AG10803 (cell line): ENCODE measurements at places on chromosomes 6 and 20.

DNA sequence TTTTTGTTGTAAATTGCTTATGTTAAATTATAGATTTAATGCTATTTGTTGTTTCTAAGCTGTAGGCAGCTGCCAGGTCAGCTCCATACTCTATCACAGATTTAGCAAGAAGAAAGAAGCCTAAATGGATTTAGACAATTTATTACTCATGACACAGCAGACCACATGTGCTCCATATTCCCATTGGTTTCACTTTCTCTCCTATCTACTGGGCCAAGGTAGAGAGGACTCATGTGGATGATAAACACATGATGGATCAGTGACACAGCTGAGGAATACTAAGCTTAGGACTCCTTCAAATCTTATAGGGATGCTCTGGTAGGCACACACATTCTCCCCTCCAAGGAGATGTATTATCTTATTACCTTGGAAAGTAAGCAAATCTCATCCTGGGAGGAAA is 553.0 kb upstream of the ADGRB3 start:
- DNase-seq: no peak

DNA sequence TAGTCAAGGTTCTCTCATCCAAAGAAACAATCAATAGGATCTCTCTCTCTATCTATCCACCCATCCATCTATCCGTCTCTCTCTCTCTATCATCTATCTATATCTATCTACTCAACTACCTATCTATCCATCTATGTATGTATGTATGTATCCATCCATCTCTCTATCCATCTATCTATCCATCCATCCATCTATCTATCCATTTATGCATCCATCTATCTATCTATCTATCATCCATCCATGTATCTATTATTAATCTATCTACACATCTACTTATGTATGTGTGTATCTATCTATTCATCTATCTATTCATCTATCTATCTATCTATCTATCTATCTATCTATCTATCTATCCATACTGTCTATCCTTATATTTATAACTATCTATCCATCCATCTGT is 99.3 kb downstream of the FNDC1 start:
- no peak for DNase-seq

DNA sequence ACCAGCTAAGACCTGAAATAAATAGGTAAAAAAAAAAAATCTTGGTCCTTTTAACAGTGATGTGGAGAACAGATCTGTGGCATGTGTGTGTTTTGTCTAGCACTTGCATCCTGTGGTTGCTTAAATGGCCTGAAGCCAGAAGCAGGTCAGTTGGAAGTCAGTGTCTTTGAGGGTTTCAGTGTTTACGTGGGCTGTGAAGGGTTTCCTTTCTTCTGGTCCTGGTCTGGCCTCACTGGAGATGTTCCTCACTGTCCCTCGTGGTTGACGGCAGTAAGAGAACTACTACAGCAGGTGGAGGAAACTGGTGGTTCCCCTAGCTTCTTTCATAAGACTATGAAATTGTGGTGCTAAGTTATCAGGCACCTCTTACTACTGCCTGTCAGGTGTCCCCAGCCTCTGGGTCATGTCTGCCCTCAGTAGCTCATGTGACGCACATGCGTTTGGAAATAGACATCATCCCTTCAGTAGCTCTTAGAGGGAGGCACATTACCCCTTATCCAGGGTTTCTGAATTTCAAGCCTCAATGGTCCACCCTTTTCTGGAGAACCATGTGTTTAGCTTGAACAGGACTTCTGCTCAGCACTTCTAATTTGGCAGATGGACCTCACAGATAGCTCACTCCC is 59.4 kb upstream of the SCP2D1 start:
- no peak for DNase-seq

GRCh38 chr6:16741112-16742016 is 19.9 kb downstream of the ATXN1 start:
- peak; percentile 97 for DNase-seq

GRCh38 chr6:129755787-129756186 is 45.8 kb upstream of the ARHGAP18 start:
- no peak for DNase-seq

DNA sequence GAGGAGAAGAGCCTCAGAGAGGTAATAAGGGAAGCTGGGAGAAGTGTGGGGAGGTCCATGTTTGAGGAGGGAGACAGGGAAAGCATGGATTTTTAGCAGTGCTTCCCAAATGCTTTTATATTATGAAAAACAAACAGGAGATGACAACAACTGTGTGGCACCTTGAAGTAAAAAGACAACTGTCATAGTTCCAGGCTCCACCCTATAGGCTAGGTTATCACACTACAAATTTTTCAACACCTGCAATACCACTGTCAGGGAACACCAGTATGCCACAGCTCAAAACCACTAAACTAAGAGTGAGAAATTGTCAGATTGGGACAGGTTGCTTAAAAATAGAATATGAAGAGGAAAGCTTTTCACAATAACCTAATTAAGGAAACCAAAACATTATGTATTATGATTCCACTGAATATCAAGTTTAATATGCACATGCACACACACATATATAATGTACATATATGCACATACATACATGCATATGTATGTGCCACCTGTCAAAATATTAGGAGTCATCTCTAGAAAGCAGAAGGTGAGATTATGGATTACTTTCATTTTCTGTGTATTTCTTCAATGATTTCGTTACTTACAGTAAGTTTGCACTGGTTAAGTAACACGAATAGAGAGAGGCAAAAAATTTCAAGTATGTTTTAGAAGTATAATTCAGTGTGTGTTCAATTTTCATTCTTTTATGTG is 261.2 kb downstream of the PTPRK start:
- no peak for DNase-seq

GRCh38 chr6:16637635-16638034 is 123.6 kb downstream of the ATXN1 start:
- DNase-seq: no peak
